ENCODE measurements at places on chromosomes 7 and 10.

GRCh38 chr7:44768628-44769371 lies 20.2 kb downstream of the ZMIZ2 start:
- no peak for DNase-seq

DNA sequence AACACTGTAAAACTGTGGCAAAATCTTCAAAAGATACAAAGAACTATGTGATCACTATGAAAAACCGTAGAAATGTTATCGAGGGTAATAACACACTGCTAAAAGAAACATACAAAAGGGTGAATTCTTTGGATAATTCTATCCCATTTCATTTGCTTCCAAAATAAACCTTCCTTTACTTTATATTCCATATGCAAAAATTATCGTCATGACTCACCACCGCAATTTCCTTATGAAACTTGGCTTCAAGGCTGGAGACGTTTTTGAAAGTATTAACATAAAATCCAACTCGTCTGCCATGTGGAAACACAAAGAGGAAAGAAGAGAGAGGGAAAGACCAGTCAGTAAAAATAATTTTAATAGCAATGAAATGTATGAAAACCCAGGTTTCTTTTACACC lies 165.2 kb downstream of the AMPH start:
- no peak for DNase-seq

DNA sequence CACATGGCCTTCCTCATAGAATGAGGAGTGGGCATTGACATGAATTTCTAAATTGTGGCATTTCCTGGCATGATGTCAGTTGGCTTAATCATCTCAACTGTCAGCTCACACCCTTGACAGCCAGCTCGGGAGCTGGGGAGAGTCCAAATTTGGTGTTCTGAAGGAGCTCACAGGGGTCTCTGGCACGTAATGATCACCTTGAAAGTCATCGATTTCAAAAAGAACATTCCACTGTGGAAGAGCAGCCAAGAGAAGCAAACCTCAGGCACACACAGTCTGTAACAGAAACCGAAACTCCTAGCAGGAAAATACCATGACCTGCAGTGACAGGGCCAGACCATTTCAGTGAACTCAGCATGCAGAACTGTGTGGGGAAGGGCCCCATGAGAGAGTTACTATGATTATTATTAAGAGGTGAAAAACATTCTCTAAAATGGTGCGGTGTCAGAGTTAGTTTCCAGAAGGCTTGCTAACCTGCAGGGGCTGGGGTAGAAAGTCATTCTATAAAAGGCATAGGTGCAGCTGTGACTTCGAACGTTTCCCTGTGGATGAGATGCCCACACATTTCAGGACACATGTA lies 26.4 kb upstream of the KLF6 start:
- DNase-seq: peak; percentile 85

DNA sequence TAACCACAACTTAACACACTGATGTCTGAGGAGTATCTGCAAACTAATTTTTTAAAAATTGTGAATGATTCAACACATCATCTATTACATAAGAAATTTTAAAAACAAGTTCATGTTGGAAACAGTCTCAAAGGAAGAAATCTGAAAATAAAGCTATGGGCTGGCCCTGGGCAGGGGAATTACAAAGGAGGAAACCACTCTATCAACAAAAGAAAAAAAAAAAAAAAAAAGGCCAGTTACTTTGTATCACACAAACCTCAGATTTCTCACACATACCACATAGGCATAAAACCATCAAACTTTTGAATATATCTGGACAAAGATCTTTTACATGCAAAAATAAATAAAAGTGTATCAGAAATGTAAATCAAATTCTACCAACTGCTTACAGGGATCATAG lies 20.8 kb downstream of the TIAL1 start:
- DNase-seq: no peak

DNA sequence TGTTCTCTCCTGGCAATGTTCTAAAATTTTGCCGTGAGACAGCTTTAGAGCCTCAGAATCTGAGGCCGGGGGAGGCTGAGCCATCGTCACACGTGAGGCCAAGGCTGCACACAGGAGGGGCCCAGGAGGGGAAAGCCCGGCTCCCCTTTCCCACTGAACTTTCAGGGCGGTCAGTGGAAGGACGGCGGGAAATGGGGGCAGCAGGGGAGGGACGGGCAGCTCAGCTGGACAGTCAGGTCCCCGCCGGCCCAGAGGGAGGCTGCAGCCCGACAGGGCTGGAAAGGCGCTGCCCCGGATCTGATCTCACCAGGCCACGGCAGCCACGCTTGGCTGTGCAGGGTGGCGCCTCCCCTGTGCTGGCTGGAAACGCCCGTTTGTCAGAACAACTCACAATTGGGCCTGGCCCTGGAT lies 43.3 kb upstream of the ADGRA1 start:
- no peak for DNase-seq

GRCh38 chr7:2331707-2332106 lies 17.5 kb upstream of the SNX8 start:
- no peak for DNase-seq

DNA sequence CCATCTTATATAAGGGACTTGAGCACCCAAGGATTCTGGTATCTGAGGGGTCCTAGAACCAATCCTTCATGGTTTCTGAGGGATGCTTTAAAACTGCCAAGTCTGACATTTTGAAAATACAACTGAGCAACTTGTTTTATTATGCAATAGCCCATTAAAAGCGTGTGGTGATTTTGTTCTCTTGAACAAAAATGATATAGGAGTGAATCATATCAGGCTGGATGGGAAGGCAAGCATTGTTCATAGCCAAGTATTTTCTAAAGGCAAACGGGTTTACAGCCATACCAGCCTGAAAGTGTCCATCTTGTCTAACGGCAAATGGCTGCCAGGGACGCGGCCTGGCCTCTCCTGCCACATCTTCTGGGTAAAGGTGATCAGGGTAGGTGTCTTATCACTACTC lies 23.4 kb downstream of the RPP38 start:
- no peak for DNase-seq

GRCh38 chr7:26166684-26167266 lies 14.8 kb downstream of the NFE2L3 start:
- DNase-seq: no peak

DNA sequence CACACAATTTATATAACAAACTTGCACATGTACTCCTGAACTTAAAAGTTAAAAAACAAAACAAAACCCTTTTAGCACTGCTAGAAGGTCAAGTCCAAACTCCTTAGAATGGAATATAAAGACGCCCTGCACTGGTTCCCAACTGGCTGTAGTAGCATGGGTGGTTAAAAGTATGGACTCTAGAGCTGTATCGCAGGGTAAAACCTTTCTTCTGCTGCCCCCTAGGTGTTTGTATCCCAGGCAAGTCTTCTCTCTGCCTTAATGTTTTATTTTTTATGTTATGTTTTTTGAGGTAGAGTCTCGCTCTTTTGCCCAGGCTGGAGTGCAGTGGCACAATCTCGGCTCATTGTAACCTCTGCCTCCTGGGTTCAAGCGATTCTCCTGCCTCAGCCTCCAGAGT lies 35.2 kb downstream of the LSMEM1 start:
- no peak for DNase-seq

DNA sequence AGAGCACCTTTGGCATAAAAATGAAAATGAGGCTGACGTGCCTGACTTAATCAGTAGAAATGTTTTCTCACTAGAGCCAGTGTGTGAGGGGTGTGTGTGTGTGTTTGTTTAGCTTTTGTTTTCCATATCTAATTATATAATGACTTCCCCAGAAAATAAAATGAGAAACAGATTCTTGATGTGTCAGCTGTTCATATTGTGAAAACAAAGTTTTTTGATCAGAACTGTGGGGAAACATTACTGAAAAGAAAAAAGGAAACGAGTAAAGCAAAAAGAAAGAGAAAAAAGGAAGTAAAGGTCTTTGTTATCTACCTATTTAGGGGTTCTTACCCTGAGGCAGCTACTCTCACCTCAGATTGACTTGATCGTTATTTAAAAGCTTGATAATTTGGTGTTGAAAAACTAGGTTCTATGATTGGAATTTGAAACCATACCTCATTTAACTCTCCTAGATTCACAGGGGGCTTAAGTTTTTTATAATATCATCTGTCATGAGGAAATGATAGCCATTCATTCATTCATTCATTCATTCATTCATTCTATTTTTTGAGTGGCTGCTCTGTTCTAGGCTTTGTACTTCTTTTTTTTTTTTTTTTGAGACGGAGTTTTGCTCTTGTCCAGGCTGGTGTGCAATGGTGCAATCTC lies 58.0 kb downstream of the CREM start:
- no peak for DNase-seq

- no peak for DNase-seq
Measured at GRCh38 chr7:78769481-78770101, 683.9 kb downstream of the MAGI2 start.

- DNase-seq: no peak
Measured at GRCh38 chr10:29370097-29371092, 81.5 kb downstream of the LYZL1 start.

GRCh38 chr7:80134536-80135308 lies at the start of gene GNAI1:
Gene GNAI1 (plus strand): TSS chr7:80134831. CDS start chr7:80135161, 330 bp downstream.
- peak; percentile 38 for DNase-seq

GRCh38 chr7:4085937-4086691 lies 596.0 kb upstream of the FOXK1 start:
- no peak for DNase-seq

DNA sequence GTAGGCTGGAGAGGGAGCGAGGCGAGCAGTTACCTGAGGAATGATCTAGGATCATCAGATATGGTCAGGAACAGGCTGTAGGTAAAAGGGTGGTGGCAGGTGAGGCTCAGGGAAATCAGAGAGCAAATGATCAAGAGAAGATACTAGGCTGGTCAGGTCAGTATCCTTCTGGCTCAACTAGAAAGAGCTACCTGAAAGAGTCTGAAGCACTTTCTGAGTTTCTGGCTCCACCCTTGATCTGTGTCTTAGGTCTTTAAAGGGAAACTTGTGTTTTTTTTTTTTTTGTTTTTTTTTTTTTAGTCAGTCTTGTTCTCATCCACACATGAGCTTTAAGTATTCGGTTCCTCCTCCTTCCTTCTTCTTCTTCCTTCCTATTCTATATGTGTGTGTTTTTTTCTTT lies 10.5 kb downstream of the ADAM22 start:
- no peak for DNase-seq

DNA sequence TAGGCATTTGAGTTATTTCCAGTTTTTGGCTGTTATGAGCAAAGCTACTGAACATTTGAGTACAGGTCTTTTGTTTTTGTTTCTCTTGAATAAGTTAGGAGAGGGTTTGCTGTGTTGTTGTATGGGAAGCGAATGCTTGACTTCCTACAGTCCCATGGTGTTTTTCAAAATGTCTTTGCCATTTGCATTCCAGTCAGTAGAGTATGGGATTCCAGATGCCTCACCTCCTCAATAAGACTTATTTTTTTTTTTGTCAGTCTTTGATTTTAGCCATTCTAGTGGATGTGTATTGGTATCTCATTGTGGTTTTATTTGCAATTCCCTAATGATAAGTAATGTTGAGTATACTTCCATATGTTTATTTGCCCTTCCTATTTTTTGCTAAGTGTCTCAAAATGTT lies 19.4 kb downstream of the CDK13 start:
- DNase-seq: no peak

GRCh38 chr7:22805227-22805626 lies 17.4 kb downstream of the TOMM7 start:
- DNase-seq: no peak

GRCh38 chr10:69217119-69217754 lies 2.9 kb upstream of the HKDC1 start:
- DNase-seq: no peak

- no peak for DNase-seq
Measured at GRCh38 chr7:150507947-150508602, 6.6 kb upstream of the GIMAP7 start.

GRCh38 chr7:54187886-54188685 lies 354.1 kb upstream of the VSTM2A start:
- DNase-seq: no peak

DNA sequence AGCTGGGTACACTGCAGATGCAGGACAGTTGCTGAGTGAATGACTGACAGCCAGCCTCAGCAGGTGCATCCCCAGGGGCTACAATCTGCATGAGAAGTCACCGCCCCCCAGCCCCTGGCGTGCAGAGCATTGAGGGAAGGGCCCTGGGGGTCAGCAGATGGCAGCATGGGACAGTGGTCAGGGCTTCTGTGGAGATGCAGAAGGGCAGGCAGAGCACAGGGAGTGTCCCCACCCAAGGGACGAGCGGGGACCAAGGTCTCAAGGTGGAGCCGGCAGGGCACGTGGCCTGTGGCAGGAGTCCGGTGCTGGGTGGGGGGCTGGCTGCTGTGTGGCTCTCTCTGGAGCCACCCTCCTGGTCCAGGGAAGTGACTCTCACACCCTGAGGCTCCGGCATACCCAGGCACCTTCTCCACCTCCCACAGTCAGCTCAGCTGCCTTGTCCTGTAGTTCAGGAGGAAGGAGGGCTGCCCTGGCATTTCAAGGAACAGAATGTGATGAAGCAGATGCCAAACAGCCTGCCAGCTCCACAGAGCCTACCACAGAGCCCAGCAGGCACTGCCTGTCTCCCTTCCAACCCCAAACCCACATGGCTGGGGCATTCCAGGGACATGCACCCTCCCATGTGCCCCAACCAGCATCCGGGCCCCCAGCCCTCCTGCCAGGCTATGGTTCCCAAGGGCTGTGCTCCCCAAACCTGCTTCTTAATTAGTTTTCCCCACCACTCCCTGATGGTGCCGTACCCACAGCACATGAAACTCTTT lies 114.5 kb downstream of the TMEM130 start:
- no peak for DNase-seq

GRCh38 chr10:108852211-108852610 lies 1071.1 kb downstream of the XPNPEP1 start:
- DNase-seq: no peak

- no peak for DNase-seq
Measured at GRCh38 chr7:138755331-138755747, 42.5 kb upstream of the TMEM213 start.

- DNase-seq: no peak
Measured at GRCh38 chr7:42926204-42926603, 5.8 kb downstream of the PSMA2 start.

GRCh38 chr10:17744341-17744861 lies 7.6 kb upstream of the TMEM236 start:
- DNase-seq: no peak

- DNase-seq: peak; percentile 67
Measured at GRCh38 chr7:100612730-100613390, 520 bp downstream of the MOSPD3 start.

DNA sequence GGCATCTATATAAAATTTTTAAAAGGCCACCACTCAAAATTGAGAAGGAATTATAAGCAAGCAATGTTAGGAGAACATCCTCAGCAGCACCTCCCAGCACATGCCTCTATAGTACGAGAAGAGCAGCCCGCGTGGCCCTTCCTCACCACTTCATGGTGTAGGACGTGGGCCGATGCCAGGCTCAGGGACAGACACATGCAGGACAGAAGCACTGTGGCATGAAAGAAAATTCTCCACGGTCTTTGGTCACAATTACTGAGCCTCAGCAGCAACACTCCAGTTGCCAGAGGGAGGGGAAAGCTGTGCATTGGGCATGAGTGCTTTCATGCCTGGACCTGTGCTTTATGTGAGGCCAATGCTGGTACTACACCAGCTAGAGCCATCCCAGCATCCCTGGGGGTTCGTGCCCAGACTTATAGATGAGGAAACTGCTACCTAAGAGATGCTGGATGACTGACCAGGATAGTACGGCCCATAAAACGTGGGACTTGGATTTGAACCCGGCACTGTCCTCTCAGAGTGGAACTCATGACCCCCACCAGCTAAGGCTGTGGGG lies 164.7 kb downstream of the ADAM12 start:
- no peak for DNase-seq
